ENCODE measurements at places on chromosomes 6 and 20.

DNA sequence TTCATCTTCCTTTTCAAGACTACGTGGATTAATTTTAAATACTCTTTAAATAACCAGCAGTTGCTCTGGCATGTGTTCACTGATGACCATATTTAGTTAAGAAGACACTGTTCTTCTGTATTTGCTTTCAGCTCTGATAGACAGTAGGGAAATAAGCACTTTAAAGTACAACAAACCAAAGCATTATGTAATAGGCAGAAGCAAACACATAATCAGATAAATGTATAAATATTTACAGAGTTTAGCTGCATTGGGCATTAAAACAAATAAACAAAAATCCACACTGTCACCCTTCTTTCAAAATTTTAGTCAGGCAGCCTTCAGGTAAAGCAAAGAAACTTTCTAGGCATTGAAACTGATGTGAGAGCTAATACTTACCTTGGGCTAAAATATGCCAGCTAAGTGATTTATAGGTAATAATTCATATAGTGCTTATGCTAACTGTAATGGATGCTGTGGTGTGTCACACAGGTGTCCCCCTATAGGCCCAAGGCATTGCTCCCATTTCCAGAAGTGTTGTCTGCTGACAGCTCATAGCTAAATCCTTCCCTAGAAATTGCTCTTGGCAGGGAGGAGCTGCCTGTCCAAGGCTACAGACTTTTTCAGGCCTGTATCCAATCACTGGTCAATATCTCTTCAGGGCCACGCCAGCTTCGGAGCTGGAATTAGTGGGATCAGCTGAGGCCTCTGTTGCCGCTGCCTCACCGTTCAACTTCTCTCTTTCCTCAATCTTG is 111.5 kb upstream of the CITED2 start:
- DNase-seq = no peak

DNA sequence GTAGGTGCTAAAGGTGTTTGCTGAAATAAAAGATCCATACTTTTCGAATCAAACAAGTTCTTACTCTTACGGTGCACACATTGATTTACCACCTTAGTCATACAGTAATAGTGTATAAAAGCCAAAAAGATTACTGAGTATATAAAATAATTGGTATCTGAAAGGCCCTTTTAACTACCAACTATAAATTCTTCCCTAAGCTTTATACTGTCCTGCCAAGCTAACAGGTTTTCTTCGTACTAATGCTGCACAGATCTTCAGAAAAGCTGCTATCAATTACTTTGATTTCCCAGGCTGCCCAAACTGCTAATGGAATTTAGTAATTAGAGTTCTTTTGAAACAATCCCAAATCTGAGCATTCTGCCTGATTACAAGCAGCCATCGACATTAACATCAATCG is 97.5 kb downstream of the PRKN start:
- DNase-seq = no peak

DNA sequence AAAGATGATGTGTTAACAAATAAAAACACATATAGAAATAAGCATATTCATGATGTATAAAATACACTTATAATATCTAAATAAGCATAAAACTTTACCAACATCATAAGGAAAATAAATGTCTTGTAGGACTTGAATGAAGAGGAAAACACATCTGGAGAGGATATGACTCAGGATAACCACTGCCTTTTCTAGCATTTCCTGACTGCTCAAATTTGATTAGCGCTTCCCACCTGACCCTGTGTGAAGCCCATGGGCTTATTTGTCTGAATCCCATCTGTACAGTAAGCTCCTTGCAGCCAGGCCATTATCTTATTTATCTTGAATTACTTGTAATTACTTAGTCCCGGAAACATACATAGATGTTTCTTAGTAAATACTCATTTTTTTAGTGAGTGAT is 608.6 kb downstream of the COL12A1 start:
- DNase-seq = no peak

DNA sequence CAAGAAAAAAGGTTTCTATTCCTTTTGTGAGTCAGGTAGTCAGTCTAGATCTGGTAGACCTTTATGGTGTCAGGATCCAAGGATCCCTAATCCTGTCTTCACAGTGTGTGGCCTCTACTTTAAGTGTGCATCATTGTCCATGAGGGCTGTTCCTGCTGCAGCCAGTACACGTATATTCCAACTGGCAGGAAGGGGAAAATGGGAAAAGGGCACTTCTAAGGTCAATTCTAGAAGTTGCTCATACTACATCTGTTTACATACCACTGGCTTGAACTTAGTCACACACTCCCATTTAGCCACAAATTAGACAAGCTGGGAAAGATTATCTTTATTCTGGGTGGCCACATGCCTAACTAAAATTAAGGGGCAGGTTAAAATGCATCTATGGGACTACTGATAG is 9.7 kb upstream of the MMS22L start:
- DNase-seq = no peak

GRCh38 chr20:2293971-2294370 is 1.8 kb upstream of the TGM3 start:
- no peak for DNase-seq

DNA sequence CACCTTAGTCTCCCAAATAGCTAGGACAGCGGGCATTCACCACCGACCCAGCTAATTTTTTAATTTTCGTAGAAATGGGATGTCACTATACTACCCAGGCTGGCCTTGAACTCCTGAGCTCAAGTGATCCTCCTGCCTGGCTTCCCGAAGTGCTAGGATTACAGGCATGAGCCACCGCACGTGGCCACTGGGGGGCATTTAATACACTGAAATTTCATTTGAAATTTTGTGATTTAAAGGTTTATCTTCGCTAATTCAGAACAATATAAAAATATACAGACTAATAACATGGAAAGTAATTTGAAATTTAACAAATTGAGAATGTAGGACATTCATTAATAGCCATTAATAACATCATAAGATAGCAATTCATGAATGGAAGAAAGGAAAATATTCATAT is 20.5 kb upstream of the TBC1D32 start:
- DNase-seq = no peak

- DNase-seq = no peak
Measured at GRCh38 chr6:122839472-122839871, 50.4 kb downstream of the SMPDL3A start.

- no peak for DNase-seq
Measured at GRCh38 chr20:44079291-44079690, 107.7 kb downstream of the JPH2 start.
